ENCODE measurements at places on chromosomes 1 and 21. TPM values are rescaled to one million over a fixed set of nuclear protein-coding genes. Genes with fewer than 3 reads are reported as not detected.
A peak's percentile ranks its signal among the peaks of the same experiment; 100 is the strongest.

GRCh38 chr1:19772053-19772452 is 27.7 kb downstream of the TMCO4 start:
- no peak for DNase-seq

DNA sequence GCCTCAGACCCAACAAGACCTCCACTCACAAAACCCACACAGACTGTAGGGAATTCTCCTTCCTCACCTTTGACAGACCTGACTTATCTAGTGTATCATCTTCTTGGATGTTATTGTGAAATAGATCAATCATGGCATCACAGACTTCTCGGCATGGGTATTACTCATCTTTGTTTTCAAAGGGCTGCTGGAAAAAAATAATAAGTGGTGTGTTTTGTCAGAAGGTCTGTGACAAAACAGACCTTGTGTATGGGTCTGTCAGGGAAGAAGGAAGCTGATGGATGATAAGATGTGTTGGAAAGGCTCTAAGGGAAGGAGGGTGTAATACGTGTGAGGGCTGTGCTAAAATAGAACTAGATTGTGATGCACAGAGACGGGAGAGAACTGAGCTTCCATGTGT is 13.9 kb upstream of the S100A7 start:
- no peak for DNase-seq

DNA sequence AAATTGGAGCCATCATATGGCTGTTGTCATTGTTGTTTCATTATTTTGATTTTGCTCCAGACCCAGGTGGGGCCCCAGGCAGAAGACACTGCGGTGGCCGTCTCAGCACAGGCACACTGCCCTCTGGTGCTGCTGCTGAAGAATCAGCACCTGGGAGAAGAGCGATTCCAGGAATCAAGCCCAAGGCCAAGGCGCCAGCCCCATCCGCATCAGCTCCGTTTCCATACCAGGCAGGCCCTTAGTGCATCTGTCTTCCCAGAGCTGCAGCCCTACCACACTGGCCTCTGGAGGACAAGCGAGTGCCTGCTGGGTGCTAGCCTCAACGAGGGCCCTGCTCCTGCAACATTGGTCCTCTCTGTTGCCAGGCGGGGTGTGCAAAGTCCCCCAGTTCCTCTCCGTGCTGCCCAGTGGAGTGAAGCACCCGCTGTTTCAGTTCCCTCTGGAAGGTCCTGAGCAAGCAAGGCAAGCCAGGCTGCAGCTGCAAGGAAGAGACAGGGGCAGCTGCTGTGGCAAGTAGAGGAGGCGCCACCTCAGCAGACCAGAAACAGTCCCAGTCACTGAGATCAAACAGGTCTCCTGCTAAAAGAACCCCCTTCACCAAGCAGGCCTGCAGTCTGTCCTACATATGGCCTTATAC is 5.2 kb downstream of the GRIK3 start:
- DNase-seq, result no peak

- DNase-seq, result no peak
These were observed 5.5 kb downstream of the CFAP410 start for GRCh38 chr21:44333509-44334328.

DNA sequence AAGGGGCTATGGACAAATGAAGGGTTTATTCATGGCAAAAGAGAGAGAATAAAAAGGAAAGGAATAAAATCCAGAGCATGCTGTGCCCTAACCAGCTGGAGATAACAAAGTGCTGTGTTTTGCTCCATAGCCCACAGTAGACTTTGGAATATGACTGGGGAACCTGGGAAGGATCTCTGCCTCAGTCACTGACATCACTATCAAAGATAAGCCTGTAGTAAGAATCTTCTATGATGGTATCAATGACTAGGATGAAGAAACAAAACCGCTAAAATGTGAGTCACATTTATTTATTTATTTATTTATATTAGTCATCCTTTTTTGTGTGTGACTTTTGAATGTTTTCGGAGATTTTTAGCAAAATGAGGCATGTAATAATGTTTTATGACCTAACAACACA is 56.3 kb downstream of the NVL start:
- no peak for DNase-seq

- DNase-seq, result peak; percentile 77
These were observed 77.1 kb upstream of the SCCPDH start for GRCh38 chr1:246647113-246647512.

GRCh38 chr1:109142260-109142659 is 28.3 kb downstream of the ELAPOR1 start:
- no peak for DNase-seq

GRCh38 chr1:72547412-72547811 is 265.1 kb upstream of the NEGR1 start:
- DNase-seq, result no peak

DNA sequence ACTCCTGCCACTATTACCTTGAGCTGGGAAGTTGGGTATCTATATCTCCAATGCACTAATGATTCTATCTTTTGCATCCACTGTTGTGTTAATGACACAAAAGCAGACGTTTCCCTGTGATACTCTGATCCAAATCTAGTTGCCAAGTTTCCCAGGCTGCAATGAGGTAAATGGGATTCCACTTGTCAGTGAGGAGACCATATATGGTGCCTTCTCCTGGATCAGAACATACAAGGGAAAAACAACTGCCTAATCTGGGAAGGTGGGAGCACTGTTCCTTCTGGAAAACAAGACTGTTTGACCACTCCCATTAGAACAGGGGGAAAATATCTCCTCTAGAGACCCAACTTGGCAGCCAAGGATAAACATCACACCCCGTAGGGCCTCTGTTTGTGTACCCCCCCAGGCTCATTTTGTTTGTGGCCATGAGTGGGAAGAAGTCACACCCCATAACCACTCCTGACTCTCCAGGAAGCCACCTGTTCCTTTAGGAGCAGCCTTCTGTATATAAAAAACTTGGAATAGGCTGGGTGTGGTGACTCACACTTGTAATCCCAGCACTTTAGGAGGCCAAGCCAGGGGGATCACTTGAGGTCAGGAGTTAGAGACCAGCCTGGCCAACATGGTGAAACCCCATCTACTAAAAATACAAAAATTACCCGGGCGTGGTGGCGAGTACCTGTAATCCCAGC is 28.5 kb upstream of the SLC6A9 start:
- no peak for DNase-seq

GRCh38 chr1:6998267-6998666 is 213.0 kb downstream of the CAMTA1 start:
- no peak for DNase-seq

DNA sequence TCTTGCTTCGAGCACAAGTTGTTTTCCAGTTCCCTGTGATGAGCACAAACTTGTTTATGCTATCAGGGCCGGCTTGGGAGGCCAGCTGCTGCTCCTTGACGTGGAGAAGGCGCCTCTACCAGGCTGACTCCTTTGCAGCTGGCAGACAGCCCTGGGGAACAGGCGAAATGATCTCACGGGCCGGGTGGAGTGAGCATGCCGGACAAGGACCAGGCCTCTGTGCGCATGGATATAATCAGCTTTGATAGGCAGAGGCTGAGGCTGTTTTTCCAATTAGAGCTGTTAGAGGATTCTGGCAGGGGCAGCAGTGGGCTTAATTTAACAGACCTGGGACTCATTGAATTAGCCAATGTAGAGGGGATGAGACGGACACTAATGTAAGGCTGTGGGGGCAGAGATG is 38.9 kb downstream of the FAM163A start:
- DNase-seq, result peak; percentile 98

DNA sequence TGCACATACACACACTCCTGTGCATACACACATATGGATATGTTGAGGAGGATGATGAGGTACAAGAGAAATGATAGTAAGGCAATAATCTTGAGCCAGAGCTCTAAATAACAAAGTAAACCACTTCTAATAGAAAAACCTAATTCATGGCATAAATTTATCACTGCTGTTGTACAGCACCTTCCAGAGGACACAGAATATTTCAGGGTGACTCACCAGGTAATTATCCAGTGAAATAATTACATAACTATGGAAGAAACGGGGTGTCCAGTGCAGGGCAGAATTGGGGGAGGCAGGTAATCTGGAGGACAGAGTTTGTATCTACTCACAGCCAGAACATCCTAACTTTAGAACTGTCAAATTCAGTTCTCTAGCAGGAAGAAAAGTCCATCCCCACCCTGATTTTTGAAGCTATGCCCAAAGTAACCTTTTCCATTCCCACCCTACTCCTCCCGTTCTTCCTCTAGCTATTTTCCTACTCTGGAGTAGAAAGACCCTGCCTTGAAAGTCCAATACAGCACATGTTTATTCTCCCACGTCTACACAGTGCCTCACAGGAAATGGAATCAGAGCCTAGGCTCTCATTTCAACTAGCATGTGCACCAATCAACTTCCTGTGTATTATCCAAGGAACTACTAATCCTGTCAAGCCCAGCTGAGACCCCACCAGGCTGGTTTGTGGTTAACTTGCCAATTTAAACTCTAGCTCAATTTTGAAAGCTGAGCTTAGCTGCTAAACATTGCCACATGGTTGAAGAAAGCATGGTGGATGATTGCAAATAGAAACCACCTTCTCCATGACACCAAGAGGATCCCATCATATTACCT is 96.6 kb downstream of the PTPN14 start:
- DNase-seq, result no peak

OR2AK2 gene
- total RNA-seq, result not detected

C4BPA gene
- total RNA-seq, result not detected

SH2D2A gene
- total RNA-seq, result 5.3 TPM

SYT2 gene
- total RNA-seq, result not detected

VWA5B1 gene
- total RNA-seq, result not detected

Data from sigmoid colon (tissue), 7 donors.